ENCODE measurements at places on chromosomes 4 and X. TPM values are rescaled to one million over a fixed set of nuclear protein-coding genes. Genes with fewer than 3 reads are reported as not detected.

Gene PHOX2B
- not detected for total RNA-seq

Gene LANCL3
- total RNA-seq, result 1.2 TPM

Gene CT45A2
- total RNA-seq, result not detected

Gene ELOVL6
- total RNA-seq, result 27.7 TPM

Gene COL25A1
- 14.7 TPM for total RNA-seq

Gene RS1
- total RNA-seq, result not detected

Gene ACE2
- total RNA-seq, result under 0.01 TPM

Gene GABRQ
- 0.82 TPM for total RNA-seq

Gene ADD1
- total RNA-seq, result 178 TPM

Gene RIPPLY1
- total RNA-seq, result not detected

Gene USP17L19
- not detected for total RNA-seq

Gene DCK
- 140 TPM for total RNA-seq

Gene P2RY8
- total RNA-seq, result under 0.01 TPM

Gene SSR4
- total RNA-seq, result 84.4 TPM

Gene CXCL3
- total RNA-seq, result 0.41 TPM

Data from frontal cortex (tissue), 4 donors.